ENCODE measurements at places on chromosomes 12 and 14. TPM values are rescaled to one million over a fixed set of nuclear protein-coding genes. Genes with fewer than 3 reads are reported as not detected.
A peak's percentile ranks its signal among the peaks of the same experiment; 100 is the strongest.

DNA sequence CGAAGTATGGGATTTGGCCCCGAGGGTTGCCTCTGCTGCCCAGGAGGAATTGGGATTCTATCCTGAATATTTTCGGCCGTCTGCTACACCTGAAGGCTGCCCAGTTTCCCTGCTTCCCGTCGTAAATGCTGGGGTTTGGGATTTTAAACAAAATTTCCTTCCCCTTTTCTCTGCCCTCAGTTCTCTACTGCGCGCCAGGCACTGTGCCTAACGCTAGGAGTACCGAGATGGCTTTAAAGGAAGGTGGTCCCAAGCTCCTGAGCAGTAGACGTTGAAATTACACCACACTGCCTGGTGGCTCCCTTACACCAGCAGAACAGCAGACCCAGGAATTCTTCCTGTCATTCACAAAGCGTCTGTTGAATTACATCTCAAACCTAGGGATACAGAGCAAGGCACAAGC, 566 bp upstream of the PRDM4 start:
- no peak for DNase-seq

DNA sequence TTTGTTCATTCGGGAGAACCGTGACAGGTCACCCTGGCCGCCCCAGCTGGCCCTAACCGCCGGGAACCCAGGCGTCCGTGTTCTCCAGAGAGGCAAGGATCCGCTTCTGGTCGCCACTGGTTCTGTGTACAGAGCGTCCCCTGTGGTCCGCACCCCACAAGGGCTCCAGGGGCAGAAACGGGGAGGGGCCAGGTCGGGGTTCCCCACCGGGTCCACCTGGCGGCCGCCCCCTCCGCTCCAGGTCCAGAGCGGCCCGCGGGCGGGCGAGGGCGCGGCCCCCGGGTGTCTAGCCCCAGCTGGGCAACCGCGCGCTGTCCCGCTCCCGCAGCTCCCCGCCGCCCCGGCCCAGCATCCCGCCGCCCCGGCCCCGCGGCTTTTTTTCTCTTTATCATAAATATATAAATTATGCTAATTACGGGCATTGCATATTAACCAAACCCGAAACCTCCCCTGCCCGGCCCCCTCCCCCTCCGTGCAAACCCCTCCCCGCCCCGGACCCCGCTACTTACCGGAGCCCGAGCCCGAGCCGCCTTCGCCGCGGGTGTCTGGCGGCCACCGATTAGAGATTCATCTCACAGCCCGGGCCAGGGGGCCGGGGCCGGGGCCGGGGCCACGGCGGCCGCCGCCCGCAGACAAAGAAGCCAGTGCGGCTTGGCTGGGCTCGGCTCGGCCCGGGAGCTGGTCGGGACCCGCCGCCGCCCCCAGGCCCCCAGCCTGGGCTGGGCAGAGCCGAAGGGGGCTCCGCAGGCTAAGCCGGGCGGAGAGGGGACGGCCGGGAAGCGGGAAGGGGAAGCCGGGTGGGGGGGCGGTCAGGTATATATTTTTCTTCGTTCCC, 512 bp downstream of the POU6F1 start:
- DNase-seq, result peak; percentile 61

GRCh38 chr12:89783359-89784060, 74.9 kb upstream of the ATP2B1 start:
- peak; percentile 72 for DNase-seq

DNA sequence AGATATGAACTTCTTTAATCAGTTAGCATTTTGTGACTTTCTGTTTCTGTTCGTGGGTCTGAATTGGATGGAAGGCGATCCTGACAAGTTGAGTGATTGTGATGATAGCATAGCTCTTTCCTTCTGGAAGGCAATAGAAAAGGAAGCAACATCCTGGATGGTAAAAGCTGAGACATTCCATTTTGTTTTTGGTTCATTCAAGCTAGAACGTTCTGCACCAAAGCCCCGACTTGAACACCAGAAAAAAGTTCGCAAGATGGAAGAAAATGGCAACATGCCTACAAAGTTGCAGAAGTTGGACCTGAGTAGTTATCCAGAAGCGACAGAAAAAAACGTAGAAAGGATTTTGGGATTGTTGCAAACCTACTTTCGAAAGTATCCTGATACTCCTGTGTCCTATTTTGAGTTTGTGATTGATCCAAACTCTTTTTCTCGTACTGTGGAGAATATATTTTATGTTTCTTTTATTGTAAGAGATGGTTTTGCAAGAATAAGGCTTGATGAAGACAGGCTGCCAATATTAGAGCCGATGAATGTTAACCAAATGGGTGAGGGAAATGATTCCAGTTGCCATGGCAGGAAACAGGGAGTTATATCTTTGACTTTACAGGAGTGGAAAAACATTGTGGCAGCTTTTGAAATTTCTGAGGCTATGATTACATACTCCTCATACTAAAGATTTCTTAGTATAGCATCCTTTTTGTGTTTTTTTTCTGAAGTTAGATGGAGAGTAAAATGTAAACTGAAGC, 896 bp downstream of the EID3 start:
- no peak for DNase-seq

GRCh38 chr14:59332727-59333126, 132.5 kb downstream of the GPR135 start:
- no peak for DNase-seq

GRCh38 chr12:13173012-13173932, 23.3 kb upstream of the EMP1 start:
- peak; percentile 88 for DNase-seq

GRCh38 chr14:85088192-85088591, 441.8 kb upstream of the FLRT2 start:
- DNase-seq, result no peak

GRCh38 chr12:111451649-111452129, 46.0 kb downstream of the SH2B3 start:
- no peak for DNase-seq

- DNase-seq, result no peak
These were observed 29.8 kb upstream of the LTBP2 start for GRCh38 chr14:74641601-74642391.

DNA sequence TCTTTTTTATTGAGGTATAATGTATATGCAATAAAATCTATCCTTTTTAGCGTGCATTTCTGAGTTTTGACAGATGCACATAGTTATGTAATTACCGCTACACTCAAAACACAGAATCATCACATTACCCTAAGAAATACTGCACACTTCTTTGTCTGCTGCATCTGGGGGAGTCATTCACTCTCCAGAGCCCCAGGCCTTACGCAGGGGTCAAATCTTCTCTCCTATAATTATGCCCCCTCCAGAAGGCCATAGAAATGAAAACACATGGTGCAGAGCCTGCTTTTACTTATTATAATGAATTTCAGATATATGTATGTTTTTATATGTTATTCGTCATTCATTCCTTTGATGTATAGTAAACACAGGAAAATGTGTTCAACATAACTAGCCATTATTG, 296.5 kb upstream of the TMEM132C start:
- no peak for DNase-seq

- DNase-seq, result no peak
These were observed 3.6 kb downstream of the CMKLR1 start for GRCh38 chr12:108335349-108336119.

DNA sequence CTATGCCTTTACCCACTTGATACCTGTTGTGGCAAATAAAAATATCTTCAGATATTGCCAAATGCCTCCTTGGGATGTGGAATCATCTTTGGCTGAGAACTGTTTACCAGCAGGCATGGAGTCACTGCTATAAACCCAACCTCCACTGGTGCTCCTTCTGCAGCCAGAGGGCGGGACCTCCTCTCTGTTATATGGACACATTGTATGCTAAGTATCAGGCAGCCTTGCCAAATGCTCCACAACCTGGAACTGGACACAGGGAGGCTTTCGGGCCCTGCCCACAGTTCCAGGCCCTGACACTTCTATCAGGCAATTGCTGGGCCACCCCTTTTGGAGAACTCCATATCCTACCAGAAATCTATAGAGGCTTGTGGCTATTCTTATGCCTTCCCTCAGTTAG, 201.0 kb downstream of the TMX1 start:
- DNase-seq, result peak; percentile 41

- DNase-seq, result no peak
These were observed 17.8 kb downstream of the UTP20 start for GRCh38 chr12:101297661-101298060.

DNA sequence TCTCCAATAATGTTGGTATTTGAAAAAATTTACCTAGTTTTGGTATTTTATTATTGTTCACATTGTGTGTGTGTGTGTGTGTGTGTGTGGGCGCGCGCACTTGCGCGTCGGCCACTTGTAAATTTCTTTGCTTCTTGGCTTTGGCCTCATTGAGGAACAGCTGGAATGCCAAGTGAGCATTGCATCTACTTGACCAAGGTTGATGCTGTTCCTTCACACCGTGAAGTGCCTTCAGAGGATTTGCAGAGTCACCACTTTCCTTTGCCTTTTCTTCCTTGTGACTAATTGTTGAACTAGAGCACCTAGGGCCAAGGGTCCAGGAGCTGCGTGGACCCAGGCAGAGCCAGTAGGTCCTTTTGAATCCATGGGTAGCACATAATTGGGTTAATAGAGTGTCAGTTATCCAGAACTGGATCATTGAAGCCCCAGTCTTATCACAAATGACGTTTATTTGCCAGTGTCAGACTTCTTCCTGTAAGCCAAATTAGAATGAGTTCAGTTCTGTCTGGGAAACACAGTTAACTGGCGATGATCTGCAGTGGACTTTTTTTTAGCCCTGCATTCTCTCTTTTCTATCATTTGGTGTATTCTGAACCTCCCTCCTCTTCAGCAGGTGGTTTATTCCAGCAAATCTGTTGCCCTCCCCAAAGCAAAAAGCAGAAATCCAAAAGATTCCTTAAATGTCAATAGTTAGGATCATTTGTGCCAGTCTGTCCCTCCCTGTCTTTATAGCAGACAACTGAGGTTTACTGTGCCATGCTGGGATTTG, 2.6 kb downstream of the PPP2R5C start:
- DNase-seq, result no peak

DNA sequence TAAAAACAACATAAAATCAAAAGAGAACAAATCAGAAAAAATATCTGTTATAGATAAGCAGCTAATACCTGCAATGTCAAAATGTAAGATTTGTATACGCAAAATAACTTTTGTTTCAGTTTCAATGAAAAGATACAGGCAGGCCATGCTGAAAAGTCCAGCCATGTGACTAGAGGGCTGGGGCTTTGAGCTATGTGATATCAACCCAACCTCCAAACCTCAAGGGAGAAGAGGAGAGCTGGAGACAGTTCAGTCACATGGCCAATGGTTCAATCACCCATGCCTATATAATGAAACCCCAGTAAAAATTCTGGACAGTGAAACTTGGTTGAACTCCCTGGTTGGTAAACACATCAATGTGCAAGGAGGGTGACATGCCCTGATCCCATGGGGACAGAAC, 5.3 kb downstream of the COX16 start:
- no peak for DNase-seq

DNA sequence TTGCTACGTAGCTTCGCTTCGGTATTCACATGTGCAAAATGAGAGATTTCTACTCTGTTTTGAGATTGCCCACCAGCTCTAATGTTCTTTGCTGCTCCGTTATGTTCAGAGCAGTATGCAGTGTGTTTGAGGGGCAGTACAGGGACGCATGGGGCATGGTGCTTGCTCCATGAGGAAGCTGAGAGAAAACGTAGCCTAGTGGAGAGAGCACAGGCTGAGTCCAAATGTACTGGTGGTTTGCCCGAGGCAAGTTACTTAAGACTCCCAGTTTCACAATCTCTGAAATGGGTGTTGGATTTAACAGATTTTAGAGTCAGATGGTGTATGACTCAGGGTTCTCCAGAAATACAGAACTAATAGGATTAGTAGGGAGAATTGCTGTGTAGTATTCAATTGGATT, 310.5 kb downstream of the ETNK1 start:
- DNase-seq, result peak; percentile 23

- DNase-seq, result peak; percentile 47
These were observed 29.5 kb upstream of the CISTR start for GRCh38 chr12:53781228-53781801.

DNA sequence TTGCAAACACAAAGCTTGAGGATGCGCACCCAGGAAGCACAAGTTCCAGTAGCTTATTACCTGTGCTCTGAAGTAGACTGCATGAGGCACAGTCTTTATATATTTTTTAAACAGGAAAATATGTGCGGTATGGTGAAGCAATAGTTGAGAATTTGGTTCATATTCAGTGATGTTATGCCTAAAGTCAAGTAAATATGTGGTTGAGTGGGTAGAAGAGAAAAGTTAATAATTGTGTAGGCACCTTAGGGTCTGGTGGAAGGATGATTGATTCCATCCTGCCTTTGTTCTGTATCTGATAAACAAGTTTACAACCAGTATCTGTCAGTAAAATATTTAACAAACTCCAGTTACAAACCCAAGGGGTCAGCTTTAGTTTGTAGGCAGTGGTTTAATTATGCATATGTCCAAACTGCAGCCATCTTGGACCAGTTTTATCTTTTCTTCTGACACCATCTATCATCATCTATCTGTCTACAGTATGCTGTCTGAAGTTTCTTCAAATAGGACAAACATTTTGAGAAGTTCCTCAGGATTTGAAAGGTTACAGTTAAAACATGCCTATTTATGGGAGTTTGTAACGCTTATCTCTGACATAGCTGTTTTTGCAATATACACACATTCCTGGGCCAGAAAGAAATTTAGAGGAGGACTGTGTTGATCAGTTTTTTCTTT, 10.8 kb downstream of the SINHCAF start:
- DNase-seq, result no peak

DNA sequence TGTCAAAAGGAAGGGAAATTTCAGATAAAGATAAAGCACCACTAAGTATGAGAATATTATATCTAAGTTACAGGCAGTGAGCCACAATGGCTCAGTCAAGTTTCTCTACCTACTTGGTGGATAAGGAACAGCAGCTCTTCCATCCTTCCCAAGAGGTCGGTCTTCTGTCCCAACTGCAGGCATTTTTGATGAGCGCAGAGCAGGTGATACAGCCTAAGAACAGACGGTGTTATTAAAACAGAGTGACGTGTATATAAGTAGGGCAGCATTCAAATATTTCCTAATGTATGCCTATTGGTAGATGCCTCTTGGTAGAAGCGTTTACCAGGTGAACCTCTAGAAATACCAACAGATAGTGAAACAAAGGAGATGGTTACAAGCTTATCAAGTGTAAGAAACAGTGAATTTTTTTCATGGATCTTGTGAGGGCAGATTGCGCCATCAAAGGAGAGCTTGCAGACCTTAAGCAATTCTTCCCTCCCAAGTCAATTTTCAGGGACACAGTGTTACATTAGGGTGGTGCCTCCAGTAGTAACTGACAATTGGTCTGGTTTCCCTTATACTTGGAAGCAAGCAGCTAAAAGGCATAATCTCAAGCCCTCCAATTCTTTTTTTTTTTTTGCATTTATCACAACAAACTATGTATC, 274.5 kb downstream of the MED13L start:
- no peak for DNase-seq

Gene FSCB
- not detected for total RNA-seq

Gene LRIG3
- total RNA-seq, result 28.5 TPM

Gene TMPRSS12
- not detected for total RNA-seq

Gene LUM
- total RNA-seq, result 94.9 TPM

Gene SLC25A47
- not detected for total RNA-seq

Gene ALDH2
- 55.8 TPM for total RNA-seq

Gene LHX5
- total RNA-seq, result not detected

Gene ACSM4
- not detected for total RNA-seq

Gene NEK9
- total RNA-seq, result 19.7 TPM

Gene ENDOU
- not detected for total RNA-seq

Data from MG63 (cell line).